ENCODE measurements at places on chromosomes 11 and 22.

DNA sequence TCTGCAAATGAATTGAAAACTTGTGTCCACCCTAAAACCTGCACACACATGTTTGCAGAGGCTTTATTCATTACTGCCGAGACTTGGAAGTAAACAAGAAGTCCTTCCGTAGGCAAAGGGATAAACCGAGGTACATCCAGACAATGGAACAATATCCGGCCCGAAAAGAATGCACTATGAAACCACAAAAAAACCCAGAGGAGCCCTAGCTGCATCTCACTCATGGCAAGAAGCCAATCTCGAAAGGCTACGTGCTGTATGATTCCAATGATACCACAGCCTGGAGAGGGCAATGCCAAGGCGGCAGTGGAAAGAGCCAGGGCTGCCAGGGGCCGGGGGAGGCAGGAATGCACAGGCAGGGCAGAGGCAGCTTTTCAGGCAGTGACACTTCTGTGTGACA is 3.2 kb upstream of the MRPL23 start:
- peak; percentile 56 for DNase-seq

- no peak for DNase-seq
These were observed 56.6 kb downstream of the CCDC81 start for GRCh38 chr11:86431258-86431657.

- no peak for DNase-seq
These were observed 92.8 kb downstream of the USP35 start for GRCh38 chr11:78281511-78281910.

DNA sequence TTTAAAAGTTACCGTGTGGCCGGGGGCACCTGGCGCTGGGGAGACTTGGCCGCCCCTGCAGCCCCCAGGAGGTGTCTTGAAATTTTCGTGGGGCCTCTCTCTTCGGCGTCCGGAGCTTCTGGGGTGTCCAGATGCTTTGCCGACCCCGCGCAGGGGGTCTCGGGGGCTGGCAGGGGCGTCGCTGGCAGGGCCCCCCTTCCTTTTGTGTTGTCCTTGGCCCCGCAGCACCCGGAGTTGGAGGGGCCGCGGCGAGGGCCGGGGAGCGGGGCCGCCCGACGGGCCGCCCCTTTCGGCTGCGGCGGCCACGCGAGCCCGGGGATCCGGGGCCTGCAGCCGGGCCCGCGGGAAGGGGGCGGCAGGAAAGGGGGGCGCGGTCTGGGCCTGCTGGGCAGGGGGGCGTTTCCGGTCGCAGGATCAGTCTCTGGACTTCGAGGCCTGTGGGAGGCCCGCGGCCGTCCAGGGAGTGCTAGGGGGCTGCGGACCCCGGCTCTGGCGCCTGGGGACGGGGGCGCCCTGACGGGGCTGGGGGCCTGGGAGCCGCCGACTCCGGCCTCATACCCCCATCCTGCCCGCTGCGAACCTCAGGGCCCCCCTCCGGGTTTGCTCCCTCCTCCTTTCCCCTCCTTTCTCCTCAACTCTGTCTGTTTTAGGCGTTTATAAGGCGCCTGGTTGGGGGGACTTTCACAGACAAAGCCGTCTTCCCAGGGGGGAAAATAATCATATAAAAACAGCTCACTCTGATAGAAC is 869 bp downstream of the ZC3H7B start:
- DNase-seq = no peak

DNA sequence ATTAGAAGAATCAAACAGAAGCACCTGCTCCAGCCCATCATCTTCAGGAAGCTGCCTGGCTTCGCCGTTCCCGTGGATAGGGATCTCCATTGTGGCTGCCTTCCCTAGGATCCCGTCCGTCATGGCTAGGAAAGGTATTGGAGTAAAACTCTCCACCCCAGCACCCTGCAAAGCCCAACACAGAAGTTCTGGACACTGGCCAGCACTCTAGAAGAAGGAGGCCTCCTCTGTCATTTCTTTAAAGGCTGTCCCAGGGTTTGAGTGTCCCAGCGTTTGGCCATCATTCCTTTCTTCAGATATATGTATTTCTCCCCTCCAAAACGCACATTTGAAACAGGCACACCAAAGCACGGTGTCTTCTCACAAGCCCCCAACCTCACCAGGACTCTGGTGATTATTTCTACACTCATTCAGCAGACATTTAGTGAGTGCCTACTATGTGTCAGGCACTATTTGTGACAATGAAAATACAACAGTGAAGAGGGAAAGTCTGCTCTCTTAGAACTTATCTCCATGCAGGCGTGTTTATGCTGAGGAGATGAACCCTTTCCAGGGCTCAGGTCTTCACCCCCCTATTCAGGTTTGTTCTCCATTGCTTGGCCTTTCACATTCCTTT is 724 bp downstream of the ARFIP2 start:
- DNase-seq = no peak

- no peak for DNase-seq
These were observed 570.7 kb downstream of the KCNA4 start for GRCh38 chr11:29446132-29446531.

- no peak for DNase-seq
These were observed 13.0 kb downstream of the ZBED4 start for GRCh38 chr22:49866646-49867045.

- no peak for DNase-seq
These were observed 36.2 kb upstream of the EIF3D start for GRCh38 chr22:36565159-36565507.

GRCh38 chr11:69159150-69159852 is 3.6 kb downstream of the SMIM38 start:
- no peak for DNase-seq

DNA sequence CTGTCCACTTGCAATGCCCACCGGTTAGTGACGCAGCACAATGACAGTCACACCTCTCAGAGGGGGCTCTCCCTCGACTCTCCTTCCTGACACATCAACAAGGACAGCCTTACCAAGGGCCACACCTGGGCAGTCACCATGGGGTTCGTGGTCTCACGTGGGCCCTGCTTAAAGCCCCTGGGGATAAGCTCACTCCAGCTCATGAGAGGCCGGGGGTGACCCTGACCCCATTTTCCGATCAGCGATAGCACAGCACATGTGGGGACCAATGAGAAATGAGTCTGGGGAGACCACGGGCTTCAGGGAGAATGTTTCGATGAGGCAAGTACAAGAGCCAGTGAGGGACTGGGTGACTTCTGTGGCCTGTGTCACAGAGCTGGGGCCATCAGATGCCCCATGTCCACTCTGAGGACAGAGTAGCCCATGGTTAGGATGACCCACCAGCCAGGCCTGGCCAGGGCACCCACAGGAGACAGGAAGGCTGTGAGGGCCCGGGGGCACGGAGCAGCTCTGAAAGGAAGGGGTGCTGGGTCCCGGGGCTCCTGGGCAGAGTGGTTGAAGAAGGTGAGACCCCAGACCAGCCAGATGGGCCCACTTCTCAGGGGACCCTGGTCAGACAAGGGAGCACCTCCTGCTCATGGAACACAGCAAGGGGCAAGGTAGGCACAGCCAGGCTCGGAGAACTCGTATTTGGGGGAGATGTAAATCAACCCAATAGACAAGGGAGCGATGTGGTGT is 128.8 kb downstream of the MED15 start:
- DNase-seq = no peak

DNA sequence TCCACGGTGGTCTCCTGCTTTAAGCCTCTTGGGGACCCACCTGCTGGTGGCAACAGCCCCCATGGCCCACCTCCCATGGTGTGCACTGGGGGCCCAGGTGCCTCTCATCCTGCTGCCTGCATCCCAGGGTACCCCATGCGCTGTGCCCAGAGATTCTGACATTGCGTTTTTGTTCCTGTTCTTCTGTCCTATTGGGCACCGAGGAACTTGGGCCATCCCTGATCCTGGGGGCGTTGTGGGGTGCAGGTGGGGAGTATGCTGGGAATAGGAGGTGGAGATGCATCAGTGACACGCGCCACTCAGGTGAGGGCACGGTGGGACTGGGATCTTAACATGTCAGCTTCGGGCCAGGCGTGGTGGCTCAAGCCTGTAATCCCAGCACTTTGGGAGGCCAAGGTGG is 12.4 kb upstream of the NAP1L4 start:
- DNase-seq = no peak

DNA sequence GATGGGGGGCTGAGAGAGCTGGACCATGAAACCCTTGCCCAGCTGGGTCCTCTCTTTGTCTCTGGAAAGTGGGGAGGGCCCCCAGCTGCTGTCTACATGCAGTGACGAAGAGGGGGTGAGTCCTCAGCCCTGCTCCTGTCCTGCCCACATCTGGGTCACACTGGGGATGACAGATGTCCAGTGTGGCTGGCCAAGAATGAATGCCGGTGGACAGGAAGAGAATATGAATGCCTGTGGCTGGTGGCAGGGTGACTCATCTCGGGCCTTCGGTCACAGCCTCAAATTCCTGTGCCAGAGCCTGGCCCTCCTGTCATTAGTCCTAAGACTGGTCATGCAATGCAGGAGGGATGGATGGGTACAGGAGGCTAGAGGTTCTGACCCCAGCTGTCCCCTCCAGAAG is 2.2 kb upstream of the PNPLA3 start:
- no peak for DNase-seq
